ENCODE measurements at places on chromosomes 4 and X.
A peak's percentile ranks its signal among the peaks of the same experiment; 100 is the strongest.

DNA sequence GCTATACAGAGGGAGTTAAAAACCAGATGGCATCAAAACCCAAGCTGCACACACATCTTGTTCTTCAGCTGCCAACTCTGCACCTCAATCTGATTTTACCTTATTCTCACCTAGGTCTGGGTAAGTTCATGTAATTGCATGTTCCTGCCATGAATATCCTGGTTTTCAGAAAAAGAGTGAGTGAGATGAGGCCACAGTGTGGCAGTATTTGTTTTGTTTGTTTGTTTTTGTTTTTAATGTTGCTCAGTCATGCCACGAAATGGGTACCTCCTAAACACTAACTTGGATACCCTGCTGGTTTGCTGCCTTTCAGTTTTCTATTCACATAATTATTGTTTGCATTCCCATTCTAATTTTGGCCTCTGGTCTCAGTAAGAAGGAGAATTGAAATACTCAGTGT, 22.5 kb downstream of the TMEM164 start:
- no peak for DNase-seq

GRCh38 chrX:136643243-136643642, 4.7 kb upstream of the CD40LG start:
- DNase-seq = no peak

GRCh38 chr4:87584222-87584908, 24.0 kb upstream of the DSPP start:
- no peak for DNase-seq

DNA sequence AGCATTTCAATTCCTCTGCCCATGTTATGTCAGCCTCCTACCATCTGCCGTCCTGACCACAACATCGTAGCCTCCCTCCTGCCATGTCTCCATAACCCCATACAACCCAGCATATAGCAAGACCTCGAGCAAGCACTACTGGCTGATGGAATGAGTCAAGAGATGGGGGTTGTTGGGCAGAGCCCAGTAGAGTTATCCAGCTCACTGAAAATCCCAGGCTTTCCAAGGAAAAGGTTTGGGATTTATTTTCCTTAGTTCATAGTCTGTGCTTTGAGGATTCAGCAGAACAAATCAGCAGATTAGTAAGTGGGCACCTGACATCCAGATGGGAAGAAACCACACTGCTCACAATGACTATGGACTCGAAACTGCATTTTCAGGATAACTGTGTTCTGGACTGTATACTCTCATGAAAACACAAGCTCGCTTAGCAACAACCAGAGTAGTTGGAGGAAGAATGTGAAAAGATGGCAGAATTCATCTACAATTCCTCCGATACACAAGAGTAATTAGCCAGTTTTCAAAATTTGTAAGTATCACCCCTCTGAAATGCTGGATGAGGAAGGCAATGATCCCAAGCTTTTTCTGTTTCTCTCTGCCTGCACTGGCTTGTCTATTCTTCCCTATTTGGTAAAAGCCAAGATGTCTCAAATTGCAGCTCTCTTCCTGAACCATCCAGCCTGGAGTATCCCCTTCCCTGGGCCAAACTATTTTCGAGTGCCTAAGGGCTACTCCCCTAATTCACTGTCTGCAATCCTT, 186.2 kb upstream of the TBL1X start:
- no peak for DNase-seq

DNA sequence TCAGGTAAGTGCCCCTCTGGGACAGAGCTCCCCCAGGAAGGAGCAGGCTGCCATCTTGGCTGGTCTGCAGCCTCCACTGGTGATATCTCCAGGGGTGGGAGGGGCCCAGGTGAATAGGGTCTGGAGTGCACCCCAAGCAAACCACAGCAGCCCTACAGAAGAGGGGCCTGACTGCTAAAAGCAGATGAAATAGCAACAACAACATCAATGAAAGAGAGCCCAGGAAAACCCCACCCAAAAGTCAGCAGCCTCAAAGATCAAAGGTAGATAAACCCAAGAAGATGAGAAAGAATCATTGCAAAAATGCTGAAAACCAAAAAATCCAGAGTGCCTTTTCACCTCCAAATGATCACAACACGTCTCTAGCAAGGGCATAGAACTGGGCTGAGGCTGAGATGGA, 92.5 kb upstream of the PAGE3 start:
- DNase-seq = no peak

DNA sequence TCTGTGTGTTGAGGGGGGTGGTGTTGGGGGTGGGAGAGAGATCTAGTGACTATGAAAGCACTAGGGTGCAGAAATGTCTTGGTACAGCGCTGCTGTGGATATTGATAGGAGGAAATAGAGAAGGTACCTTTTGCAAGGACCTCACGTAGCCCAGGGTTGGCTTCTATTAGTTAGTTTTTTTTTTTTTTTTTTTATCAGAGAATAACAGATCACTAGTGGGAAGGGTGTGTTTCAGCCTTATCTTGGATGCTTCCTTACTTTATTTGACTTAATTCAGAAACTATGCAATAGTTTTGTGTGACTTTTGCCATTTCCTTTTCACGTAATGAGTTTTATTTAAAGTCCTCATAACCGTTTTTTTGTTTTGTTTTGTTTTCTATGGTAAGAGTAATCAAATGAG, 16.4 kb upstream of the PGRMC2 start:
- peak; percentile 78 for DNase-seq

All from hematopoietic multipotent progenitor cell treated with erythropoietin and hydrocortisone succinate and interleukin-3 and kit ligand, for 17 days (in vitro differentiated cells).